ENCODE measurements at places on chromosomes 7 and 10. TPM values are rescaled to one million over a fixed set of nuclear protein-coding genes. Genes with fewer than 3 reads are reported as not detected.

CLRN3 gene
- 42.1 TPM for polyA plus RNA-seq

CTAGE8 gene
- 5.4 TPM for polyA plus RNA-seq

TAS2R5 gene
- not detected for polyA plus RNA-seq

CPED1 gene
- polyA plus RNA-seq = 2.9 TPM

KIF20B gene
- 0.67 TPM for polyA plus RNA-seq

MOGAT3 gene
- 0.37 TPM for polyA plus RNA-seq

CCSER2 gene
- polyA plus RNA-seq = 12.6 TPM

ARPC1B gene
- polyA plus RNA-seq = 74.1 TPM

LRRTM3 gene
- polyA plus RNA-seq = not detected

IDI1 gene
- 59.7 TPM for polyA plus RNA-seq
